Right renal pelvis (tissue), 4 donors: ENCODE measurements at places on chromosomes 6 and 20. TPM values are rescaled to one million over a fixed set of nuclear protein-coding genes. Genes with fewer than 3 reads are reported as not detected.

HLA-DMB gene
- 73.1 TPM for polyA plus RNA-seq

HLA-DQB1 gene
- polyA plus RNA-seq = 6.5 TPM

GRCh38 chr6:160036331-160036695 lies 67.4 kb downstream of the IGF2R start:
- no peak for DNase-seq

GRCh38 chr6:29790626-29791025 lies 37.0 kb upstream of the HLA-G start:
- no peak for DNase-seq

DNA sequence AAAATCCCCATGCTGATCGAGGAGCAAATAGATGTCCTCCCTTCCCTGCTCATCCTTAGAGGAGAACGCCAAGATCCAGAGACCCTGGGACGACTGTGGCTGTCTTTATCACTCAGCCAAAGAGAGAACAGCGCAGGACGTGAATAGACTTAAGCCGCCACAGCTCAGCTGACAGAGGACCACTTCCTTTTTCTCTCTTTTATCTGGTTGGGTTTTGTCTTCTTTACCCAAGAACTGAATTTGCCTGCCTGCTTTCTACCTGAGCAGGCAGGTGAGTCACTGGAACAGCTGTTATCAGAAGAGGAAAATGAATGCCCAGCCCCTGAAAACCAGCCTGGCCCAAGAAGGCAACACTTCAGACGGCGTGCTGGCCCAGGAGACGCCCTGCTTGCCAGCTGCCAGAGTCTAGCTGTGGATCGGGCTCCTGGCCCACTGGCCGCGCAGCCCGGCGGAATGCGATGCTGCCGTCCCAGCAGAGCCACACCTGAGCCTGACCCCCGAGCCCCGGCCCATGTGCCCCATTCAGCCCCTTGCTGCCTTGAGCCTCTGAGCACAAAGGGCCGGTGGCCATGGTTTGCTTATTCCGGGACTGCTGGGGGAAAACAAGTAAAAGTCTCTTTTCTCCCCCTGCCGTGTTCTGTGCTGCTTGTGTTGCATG lies 82.1 kb downstream of the TCP11 start:
- no peak for DNase-seq
